ENCODE measurements at places on chromosomes 7 and 10.

- DNase-seq, result no peak
Observed at GRCh38 chr10:46264737-46265368, 21.9 kb upstream of the ANTXRL start.

DNA sequence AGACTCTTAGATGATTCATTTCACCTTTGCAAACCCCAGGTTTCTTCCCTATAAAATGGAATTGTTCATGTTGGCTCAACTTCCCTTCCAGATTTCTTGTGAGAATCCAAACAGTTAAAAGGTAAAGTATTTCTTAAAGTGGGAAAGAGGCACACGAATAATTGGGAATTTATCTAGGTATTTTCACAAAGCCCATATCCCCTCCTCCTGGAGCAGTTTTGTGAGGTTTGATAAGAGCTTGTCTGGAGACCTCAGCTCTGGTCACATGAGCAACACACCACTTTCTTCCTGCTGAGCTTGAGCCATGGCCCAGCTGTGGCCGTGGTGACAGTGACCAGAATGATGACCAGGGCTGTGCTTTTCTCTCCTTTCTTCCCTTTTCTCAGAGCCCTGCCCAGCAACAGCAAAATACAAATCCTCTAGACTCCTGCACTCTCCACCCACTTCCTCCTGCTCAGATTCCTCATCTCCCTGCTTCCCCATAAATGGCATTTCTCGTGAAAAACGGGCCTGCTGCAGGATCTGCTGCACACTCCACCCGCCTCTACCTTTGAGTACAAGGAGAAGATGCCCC, 87.7 kb downstream of the PIK3CG start:
- DNase-seq, result no peak

GRCh38 chr7:12961910-12962480, 274.6 kb downstream of the ARL4A start:
- no peak for DNase-seq

- no peak for DNase-seq
Observed at GRCh38 chr10:71290331-71290730, 28.7 kb upstream of the SLC29A3 start.

- no peak for DNase-seq
Observed at GRCh38 chr10:102710609-102711008, 3.6 kb downstream of the ARL3 start.

DNA sequence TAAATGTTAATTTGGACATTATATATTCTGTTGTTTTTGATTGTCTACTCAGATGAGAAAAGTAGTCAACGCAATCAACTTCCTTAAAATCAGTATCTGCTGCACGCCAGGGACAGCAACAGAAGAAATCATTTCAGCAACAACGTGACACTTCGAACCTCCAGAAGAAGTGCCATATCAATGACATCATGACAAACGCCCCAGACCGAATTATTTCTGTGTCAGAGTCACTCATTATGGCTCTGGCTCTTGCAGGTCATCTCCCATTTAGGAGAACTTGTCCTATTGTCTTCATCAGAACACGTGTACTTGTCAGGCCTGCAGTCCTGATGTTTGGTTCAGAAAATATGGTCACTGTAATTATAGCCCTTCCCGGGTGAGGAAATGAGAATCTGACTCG, 276.3 kb downstream of the ADARB2 start:
- no peak for DNase-seq

- DNase-seq, result no peak
Observed at GRCh38 chr7:92403760-92404074, 43.6 kb upstream of the GATAD1 start.

DNA sequence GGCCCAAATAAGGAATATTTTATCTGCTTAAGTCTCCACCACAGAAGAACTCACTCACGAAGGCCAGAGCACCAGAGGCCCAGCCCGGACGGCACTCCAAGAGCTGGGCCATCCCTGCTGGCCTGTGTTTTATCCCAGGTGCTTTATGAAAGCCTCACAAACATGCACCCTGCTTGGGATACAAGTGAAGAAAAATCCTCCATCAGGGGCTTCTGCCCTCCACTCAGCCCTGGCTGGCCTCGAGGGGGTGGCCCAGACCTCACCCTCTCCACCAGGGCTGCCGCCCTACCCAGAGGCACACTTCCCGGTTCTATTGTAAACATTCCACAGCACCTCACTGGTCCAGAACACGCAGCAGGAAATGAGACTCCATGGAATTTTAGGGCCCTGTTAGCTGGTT, 19.8 kb upstream of the DNAAF5 start:
- DNase-seq, result no peak

DNA sequence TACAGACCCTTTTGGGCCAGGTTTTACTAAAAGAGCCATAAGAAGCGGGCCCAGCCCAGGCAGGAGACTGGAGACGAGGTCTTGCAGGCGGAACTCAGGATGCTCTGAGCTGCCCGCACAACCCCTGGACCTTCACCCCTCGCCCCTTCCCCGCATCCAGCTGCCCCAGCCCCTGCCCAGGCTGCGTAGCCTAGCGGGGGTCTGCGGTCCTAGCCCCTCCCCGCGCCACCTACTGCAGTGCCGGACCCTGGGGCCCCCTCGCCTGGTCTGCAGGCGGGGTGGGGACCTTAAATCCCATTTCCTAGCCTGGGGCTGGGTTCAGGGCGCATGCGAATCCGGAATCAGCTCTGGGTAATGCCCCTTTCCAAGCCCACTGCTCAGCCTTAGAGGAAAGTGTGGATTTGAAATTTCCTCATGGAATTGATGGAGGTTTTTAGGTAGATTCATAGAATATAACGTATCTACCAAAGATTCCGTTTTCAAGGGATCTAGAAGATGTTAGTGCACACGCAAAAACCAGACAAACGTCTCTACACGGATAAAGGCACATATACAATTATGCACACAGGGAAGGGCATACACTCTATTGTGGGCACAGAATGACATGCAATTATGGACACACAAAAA, 546 bp upstream of the HOXA3 start:
- DNase-seq, result no peak

- no peak for DNase-seq
Observed at GRCh38 chr7:151840088-151840910, 36.6 kb downstream of the PRKAG2 start.
